COLO829 (cell line): ENCODE measurements at places on chromosomes 5 and 9.

- no peak for DNase-seq
Observed at GRCh38 chr9:137216188-137216965, 5.7 kb downstream of the RNF208 start.

- DNase-seq: no peak
Observed at GRCh38 chr5:140319833-140320232, 16.9 kb upstream of the PFDN1 start.

- DNase-seq: no peak
Observed at GRCh38 chr5:137212471-137212870, 286.7 kb downstream of the SPOCK1 start.

DNA sequence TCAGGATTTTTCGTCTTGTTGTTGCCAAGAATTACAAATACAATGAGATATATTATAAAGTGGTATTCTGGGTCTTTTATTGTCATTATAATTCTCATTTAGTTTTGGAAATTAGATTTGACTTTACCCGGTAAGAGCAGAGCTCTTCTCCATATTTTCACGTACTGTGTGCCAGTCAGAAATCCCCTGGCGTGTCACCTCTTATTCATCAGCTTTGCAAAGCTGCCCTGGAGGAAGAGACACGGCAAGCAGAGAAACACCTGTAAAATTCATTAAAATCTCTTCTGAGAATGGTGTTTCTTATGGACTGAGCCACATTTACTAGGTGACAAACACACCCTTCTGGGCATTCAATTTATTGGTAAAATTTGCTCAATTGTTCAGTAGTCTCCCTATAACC is 440.4 kb downstream of the HINT1 start:
- no peak for DNase-seq

DNA sequence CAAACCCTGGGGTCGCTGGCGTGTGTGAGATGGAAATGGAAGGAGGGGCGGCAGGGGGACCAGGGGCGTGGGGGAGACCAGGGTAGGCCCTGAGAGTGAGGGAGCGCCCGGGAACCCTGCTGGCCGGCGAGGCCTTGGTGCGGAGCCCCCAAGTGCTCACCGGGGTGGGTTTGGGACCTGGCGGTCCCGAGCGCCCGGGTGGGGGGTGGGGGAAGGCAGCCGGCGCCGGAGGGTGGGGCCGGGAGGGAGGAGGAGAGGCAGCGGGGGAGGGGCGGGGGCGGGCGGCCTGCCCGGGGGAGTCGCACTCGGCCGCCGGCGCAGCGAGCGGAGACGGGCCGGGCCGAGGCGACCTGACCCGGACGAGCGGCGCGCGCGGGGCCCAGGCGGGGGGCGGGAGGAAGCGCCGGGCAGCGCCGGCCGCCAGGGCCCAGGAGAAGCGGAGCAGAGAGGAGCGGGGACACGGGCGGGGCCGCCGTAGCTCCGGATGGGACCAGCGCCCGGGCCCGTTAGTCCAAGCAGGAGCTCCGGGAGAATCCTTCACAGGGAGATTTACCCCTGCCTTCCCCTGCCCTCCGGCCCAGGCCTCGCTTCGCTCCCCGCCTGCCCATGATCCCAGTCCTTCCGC is at the start of gene NPR2:
NPR2 (plus strand) TSS at position 295 of the 625 bp plus-strand sequence. CDS start 818 bp downstream, outside the sequence.
- no peak for DNase-seq

GRCh38 chr5:39494534-39494933 is 69.8 kb upstream of the DAB2 start:
- DNase-seq: no peak

DNA sequence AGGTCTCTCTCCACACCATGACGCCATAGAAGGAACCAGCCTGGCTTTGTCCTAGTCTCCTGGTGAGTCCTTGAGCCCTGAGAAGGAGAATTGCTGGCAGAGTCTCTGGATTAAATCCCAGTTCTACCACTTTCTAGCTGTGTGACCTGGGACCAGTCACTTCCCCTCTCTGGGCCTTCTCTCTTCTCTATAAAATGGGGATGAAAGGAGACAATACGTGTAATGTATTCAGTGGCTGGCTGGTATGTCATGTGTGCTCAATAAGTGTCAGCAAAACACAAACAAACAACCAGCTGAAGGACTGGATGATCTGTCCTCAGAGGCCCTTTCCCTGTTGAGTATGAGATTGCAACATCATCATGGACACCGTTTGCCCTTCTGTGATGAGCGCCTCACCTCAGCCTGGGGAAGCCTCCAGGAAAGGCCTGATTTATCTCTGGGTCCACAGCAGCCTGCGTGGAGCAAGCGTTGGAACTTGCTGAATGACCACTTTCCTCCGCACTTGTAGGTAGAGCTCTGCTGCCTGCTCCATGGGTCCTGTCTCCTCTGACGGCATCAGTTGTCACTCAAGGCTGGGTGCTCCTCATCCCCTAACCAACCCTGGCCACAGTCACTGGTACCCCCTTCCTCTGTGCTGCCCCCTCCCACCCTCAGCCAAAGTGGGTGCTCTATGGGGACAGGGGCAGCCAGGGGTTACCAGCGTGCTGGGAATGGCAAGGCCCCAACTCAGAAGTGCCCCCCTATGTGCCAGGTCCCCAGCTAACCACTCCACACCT is 3.6 kb upstream of the NR5A1 start:
- DNase-seq: no peak

DNA sequence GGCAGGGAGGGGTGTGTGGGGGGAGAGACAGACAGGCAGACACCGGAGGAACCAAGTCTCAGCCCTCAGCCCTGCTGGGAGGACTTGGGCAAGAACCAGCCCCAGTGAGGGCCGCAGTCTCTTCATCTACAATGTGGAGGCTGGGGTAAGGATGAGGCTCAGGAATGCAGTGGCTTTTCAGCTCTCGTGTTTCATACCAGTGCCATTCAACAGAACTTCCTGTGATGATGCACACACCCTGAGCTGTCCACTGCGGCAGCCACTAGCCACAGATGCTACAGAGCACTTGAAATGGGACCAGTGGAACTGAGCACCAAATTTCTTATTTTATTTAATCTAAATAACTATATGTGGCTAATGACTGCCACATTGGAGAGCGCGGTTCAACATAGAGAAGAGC is 10.7 kb downstream of the CAMK2A start:
- DNase-seq: no peak

DNA sequence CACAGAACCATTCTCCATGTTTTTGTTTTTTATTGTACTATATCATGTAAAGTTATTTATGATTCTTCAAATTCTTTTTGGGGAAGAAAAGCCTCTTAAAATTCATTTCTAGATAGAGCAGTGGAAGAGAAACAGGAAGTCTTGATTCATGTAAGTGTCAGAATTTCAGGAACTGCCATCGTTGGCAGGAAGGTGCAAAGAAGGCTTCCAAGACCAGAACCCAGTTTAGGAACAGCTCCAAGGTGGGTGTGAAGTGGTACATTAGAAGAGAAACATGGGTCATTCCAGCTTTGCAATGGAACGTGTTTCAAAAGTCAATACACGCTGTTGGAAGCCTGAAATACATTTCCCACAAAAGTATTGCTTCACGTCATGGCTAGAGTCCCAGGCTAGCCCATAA is 14.8 kb downstream of the SAXO1 start:
- no peak for DNase-seq

DNA sequence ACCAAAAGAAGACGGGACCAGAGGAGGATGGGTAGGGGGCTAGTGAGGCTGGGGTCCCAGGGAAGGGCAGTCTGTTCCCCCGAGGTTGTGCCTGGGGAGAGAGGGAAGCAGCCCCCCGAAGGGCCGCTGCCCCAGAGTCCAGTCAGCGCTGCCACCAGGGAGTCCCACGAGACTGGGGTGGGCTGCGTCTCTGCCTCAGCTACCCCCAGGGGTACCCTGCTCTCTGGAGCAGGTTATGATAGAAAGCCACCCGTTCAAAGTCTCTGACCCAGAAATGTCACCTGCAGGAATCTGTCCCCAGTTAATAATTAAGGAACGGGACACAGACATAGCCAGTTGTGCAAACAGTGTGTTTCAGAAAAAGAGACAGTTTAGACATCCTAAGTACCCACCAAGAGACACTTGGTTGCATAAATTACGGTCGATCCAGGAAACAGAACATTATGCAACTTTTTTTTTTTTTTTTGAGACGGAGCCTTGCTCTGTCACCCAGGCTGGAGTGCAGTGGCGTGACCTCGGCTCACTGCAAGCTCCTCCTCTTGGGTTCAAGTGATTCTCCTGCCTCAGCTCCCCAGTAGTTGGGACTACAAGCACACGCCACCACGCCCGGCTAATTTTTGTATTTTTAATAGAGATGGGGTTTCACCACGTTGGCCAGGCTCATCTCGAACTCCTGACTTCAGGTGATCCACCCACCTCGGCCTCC is 10.7 kb upstream of the AGPAT2 start:
- no peak for DNase-seq

DNA sequence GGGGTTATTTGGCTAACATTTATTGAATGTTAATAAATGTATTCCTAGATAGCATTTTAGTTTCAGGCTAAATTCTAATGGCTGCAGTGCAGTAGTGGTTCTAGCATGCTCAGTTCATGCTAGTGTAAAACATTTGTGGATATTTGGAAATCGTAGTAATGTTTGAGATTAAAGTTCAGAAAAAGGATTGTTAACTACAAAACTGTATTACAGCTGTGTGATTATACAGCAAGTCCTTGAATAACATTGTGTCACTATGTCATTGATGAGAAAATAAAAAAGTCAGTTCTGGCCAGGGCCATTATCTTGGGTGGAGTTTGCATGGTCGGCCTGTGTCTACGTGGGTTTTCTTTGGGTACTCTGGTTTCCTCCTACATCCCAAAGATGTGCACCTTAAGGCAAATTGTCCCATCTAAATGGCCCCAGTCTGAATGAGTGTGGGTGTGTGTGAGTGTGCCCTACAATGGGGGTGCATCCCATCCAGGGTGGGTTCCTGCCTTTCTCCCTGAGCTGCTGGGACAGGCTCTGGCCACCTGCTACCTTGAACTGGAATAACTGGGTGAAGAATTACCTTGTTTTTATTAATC is 8.8 kb downstream of the ZSWIM6 start:
- DNase-seq: no peak

DNA sequence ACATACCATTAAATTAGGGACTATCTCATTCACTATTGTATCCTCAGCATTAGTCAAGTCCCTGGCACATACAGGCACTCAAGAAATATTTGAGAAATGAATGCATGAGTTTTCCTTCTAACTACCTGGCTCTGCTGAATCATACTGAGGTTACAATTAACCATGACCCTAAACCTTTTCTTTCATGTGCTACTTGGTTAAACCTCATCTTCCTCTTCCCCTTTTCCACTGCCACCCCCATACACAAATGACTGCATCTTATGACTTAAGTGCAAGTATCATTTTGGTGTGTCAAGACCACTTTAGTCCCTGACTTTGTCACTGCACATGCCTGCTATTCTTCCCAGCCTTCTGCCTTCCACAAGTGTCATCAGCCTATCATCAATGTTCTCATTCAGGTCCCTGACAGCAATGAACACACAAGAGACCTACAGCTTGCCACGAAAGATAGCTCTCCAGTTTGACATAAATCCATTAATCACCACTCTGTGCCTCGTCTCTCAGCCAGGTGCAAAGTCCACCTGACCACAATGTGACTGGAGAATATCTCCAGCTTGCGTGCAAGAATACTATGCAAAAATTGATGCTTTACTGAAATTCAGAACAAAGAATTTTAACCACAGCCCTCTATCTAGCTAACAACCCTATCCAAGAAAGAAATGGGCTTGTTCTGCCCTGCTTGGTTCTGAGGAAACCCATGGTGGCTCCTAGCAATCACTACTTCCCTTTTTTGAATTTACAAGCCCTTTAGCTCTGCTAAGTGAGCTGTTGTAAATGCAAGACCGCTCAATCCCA is 74.5 kb downstream of the MAPKAP1 start:
- no peak for DNase-seq

DNA sequence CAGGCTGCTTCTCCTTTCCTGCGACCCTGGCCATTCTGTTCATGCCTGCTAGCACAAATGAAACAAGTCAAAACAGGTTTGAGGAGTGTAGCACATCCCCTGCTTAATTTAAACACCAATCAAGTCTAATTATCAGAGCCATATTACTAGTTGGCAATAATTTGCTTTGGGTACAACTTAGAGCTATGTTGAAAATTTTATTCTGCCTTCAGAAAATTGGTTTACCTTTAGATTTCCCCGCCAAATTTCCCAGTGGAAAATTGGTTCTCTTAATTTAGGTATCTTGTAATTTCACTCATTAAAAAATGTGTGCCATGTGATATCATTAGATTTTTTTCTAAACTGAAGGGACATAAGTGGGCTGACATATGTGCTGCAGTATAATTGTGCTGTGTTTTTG is 265.8 kb downstream of the MAST4 start:
- no peak for DNase-seq

DNA sequence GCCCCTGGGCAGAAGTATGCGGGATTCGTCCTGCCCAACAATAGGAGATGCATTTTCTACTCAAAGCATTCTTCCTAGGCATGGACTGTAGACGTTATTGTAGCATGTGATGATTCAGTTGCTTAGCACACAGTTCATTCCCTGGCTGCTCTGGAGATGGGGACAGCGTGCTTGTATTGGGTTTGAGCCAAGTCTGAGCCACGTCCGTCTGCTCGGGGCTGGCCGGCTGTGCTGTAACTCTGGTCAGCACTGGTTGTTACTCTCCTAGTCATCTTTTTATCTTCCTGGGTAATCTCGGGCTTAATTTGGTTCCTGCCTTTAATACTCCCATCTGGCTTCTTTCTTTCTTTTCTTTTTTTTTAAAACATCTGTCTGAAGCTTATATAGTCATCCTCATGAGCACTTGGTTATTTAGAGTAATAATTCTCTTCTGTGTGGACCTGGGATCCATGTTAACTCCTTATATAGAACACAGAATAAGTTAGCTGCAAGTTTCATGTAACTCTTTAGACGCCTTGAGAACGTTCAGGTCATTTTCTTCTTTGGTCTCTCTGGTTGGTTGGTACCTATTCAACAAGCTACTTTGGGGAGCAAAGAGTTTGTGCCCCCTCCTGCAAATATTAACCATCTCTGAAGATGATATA is 118.8 kb upstream of the RPS23 start:
- peak; percentile 49 for DNase-seq

DNA sequence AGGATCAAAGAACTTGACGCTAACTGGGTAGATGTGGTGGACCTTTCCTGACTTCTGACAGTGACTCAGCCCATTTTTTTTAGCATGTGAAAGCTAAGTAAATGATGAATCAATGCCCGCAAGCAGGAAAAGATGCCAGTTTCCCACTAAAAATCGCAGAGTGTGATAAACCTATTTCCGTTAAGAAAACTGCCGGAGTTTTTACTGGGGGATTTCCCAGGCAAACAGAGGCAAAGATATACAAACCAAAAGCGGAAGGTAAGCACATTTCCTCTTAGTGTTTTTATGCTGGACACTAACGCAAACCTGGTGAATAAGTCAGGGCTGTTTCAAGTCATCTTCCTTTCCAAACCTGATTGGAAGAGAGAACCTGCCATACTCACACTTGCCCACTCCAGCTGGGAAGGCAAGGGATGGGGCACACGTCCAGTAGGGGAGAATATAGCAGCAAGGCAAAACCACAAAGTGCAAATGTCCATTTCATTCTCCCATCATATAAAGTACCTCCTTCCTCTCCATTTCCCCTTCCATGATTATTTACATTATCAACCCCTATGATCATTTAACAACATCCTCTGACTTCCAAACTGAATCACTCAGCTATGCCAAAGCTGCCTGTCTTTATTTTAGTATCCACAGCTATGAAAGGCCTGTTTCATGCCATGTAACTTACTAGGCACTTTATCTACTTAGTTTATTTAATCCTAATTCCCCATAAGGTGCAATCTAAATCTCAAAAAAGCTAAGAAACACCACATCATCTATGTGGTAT is 349.7 kb upstream of the RFX3 start:
- DNase-seq: peak; percentile 54
